ENCODE measurements at places on chromosomes 16 and 17.

GRCh38 chr17:78013683-78014467, 55.4 kb downstream of the TNRC6C start:
- peak; percentile 57 for DNase-seq

GRCh38 chr16:78297066-78297666, 197.7 kb downstream of the WWOX start:
- DNase-seq, result no peak

DNA sequence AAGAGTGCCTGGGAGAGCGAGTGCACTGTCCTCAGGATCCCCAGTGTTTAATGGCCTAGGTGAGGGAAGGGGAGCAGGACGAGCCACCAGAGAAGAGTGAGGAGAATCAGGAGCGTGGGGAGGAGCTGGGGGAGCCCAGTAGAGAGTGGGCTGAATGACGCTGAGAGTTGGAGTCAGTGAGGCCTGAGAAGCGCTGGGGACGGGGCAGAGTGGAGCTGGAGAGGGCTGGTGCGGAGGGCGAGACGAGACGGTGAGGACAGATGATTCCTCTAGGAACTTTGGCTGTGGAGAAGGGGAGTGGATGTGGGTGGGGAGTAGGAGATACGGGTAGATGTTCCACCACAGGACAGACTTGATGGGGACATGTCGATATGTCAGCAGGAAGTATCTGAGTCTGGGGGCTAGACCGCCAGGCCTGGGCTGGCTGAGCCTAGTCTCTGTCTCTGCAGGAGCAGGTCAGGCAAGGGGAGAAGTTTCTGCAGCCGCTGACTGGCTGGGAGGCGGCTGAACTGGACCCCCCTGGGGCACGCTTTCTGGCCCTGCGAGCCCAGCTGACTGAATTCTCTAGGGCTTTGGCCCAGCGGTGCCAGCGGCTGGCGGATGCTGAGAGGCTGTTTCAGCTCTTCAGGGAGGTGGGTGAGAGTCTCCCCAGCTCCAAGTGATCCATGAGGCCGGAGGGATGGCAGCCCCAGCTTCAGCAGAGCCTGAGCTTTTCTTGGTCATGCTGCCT, 4.7 kb downstream of the PLEKHG4 start:
- DNase-seq, result no peak

DNA sequence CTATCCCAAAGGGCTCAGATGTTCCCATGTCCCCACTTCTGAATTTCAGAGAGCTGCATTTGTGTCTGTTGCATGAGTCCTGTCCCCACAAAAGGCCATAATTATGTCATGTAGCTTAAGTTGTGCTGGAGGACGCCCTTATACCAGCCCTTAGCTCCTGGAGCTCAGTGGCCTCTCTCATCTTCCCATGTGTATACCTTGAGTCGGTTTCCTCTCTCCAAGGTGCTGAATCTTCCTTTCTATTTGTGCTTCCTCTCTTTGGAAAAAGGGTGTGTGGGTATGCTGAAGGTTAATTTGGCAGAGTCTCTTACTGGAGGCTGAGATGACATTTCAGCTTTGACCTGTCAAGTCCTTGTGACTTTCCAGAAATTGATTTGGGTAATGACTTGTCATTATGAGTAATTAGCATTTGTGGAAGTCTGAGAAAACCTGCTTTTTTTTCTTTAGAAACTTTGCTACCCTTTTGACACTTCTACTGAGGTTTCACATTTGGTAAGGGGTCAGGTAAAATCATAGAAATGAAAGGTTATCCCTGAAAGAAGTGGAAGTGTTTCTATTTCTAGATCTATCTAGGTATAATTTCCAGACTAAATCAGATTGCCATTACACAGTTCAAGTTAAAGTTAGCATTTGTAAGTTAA, 185.4 kb downstream of the ABCC12 start:
- peak; percentile 36 for DNase-seq

DNA sequence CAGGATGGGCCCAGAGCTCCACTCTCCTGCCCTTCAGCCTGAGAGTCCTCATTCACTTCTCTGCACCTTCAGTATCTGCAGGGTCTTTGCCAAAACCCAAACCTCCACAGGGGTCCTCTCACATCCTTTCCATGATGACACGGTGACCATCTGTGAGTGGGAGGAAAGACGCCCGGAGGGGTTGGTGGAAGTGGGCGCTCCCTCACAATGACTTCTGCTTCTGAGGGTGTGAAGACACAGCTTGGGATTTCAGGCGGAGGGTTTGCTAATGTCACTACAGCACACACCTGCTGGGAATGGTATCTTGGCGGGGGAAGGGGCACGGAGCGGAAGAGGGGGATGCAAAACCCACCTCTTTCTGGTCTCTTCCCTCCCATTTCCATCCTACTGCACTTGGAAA, 115.1 kb upstream of the SDK2 start:
- DNase-seq, result no peak

- DNase-seq, result no peak
These were observed 212.2 kb upstream of the FOXF1 start for GRCh38 chr16:86297866-86298757.

- DNase-seq, result no peak
These were observed 16.0 kb downstream of the CENPX start for GRCh38 chr17:82006468-82007227.

DNA sequence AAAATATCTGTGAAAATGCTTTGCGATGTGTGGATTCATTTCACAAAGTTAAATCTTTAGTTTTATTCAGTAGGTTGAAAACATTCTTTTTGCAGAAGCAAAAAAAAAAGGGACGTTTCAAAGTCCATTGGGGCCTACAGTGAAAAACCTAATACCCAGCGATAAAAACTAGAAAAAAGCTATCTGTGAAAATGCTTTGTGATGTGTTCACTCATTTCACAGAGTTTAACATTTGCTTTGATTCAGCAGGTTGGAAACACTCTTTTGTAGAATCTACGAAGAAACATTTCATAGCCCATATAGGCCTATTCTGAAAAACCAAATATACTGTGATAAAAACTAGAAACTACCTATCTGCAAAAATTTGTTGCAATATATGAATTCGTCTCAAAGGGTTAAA, 113.6 kb upstream of the WSB1 start:
- DNase-seq, result no peak

DNA sequence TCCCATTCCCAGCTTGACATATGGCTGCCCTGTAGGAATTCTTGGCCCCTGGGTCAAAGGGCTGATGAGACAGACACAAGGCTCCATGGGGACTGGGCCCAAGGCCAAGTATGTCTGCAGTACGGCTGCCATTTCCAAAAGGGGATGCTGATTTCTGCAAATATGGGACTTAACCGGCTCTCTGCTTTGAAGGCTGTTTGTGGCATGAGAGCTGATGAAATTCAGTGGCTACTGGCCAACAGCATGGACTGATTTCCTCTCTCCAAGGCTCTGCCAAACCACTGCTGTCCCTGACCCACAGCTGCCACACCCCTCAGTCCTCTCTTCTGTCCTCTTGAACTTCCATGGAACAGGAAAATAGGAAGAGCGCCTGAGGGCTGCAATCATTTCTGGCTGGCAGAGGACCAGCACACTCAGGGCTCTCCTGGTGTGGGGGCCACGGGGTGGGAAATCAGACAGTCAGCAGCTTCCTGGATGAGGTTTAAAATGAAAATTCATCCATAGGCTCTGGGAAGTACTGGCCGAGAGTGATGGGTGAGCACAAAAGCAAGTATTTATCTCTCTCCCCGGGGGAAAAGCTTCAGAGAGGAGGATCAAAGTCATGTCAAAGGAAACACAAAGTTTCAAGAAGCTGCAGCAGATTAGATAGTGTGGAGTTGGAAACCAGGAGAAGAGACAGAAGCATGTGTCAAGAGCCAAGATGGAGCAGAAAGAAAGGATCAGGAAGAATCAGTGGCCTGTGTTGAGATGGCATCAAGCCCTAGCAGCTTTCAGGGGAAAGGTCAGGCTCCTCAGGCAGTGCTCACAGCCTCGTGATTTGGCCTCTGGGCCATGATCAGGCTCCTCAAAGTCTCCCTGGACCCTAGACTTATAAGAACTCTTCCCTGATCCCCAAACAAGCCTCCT, 64.1 kb upstream of the SREBF1 start:
- DNase-seq, result no peak

DNA sequence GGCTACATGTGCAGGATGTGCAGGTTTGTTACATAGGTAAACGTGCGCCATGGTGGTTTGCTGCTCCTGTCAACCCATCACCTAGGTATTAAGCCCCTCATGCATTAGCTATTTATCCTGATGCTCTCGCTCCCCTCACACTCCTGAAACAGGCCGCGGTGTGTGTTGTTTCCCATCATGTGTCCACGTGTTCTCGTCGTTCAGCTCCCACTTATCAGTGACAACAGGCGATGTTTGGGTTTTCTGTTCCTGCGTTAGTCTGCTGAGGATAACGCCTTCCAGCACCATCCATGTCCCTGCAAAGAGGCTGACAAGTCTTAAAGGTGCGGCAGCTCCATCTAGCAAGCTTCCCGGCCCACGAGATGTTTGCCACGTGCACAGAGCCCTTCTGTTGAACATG, 175.1 kb downstream of the FOXL1 start:
- no peak for DNase-seq

GRCh38 chr16:963913-964312, 6.9 kb downstream of the LMF1 start:
- no peak for DNase-seq

All from HAP-1 (cell line).